ENCODE measurements at places on chromosomes 7 and 10.

- DNase-seq = no peak
Observed at GRCh38 chr10:128258421-128258976, 132.3 kb upstream of the MKI67 start.

GRCh38 chr7:142933624-142934023 is at the start of gene TRPV5:
Gene TRPV5, minus strand, starts transcription at chr7:142933746. Its CDS starts 287 bp downstream, at chr7:142933459.
- no peak for DNase-seq

DNA sequence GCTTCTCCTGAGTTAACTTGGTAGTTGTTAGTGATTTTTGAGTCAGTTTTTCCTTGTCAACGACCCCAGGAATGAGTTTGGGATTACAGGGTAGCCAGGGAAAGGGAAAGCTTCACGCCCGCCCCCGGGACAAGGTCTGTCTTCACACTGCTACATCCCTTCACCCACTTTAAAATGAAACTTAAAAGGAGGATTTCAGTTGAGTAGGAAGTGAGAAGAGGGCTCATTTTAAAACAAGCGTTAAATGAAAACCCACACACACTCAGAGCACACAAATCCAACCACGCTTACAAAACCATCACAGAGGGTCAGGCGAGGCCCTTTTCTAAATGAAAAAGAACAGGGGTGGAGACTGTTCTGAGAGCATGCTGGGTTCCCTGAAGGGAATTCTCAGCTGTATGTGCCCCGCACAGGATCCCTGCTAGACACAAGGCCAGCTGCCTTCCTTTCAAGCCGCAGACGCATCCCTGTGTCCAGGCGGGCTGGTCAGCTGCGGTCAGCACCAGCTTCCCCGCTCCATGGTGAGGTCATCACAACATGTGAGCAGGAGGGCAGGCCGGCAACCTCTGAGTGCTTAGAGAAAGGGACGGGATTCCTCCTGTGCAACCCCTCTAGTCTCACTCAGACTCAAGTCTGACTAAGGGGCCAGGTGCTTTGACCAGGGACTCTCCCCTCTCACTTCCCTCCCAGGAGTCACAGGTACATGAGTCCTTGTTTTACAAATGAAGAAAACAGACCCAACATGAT is 111.8 kb downstream of the EGFR start:
- no peak for DNase-seq

DNA sequence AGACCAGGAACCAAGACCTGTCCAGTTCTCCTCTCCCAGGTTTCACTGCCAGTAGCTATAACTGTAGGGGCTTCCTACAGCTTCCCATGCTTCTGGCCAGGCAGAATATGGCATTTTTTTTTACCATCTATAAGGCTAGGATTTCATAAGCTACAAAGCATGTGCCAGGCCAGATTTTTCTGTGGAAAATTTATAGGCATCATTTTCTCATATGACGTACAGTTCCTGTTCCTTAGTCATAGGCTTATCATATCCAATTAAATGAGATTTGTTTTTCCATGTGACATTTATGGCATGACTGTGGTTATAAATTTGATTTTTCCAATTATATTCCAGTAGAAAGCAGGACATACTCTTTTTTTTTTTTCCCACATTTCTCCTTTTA is 208.6 kb upstream of the NPY start:
- no peak for DNase-seq
